ENCODE measurements at places on chromosomes 11 and 22. TPM values are rescaled to one million over a fixed set of nuclear protein-coding genes. Genes with fewer than 3 reads are reported as not detected.

MMP8 gene
- total RNA-seq: 0.25 TPM

FBXO3 gene
- total RNA-seq: 39.3 TPM

MGAT3 gene
- total RNA-seq: 6.4 TPM

GPR152 gene
- not detected for total RNA-seq

GGTLC3 gene
- total RNA-seq: 0.68 TPM

C11orf42 gene
- 10.1 TPM for total RNA-seq

KRTAP5-9 gene
- 3.6 TPM for total RNA-seq

MRGPRX3 gene
- total RNA-seq: not detected

DESI1 gene
- total RNA-seq: 62.6 TPM

C11orf91 gene
- 0.81 TPM for total RNA-seq

CENPM gene
- 15.5 TPM for total RNA-seq

P2RY2 gene
- 2.0 TPM for total RNA-seq
